ENCODE measurements at places on chromosomes 11 and 22.
A peak's percentile ranks its signal among the peaks of the same experiment; 100 is the strongest.

DNA sequence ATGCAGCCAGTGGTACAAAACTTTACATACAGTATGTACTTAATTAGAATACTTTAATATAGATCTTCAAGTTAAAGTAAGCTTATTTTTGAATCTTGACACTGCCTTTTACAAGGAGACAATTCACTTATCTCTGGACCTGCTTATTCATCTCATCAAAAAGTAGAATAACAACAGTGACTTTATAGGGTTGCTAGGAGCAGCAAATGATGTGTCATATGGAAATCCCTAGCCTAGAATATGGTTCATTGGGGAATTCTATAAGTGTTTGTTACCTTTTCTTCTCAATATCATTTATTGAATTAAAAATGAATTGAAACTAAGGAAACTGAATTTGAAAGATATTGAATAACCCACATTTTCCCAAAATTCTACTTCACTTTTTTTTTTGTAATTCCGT is 45.0 kb upstream of the FIBIN start:
- DNase-seq = no peak

- peak; percentile 32 for DNase-seq
Measured at GRCh38 chr22:48755059-48755949, 1072.4 kb downstream of the BRD1 start.

DNA sequence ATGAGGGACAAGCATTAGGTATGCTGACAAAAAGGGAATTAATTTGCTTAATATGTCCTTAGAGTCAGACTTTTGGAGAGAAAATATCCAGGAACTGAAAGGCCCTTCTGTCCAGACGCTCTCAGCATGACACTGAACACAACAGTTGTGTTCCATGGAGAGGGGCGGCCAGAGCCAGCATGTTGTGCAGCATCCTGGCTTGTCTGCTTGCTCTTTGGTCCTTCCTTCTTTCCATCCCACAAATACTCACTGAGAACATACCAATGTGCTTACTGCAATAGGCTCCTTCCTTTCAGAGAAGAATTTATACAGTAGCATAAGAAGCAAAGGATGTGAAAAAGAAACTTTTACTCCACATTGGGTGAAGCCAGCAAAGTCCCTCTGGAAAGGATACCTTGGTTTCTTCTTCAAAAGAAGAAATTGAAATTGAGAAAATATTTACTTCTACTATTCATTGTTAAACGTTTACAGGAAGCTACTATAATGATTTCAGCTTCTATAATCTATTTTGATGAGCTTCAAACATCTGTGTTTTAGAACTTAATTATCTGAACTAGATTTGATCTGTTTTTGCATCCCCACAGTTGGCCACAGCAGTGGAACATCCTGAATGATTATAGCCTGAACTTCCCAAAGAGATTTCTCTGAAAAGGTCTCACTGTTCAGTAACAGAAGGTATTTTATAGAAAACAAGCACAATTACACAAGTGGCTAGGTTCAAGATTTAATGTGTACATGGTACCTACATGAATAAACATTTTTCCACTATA is 304.1 kb upstream of the PITPNB start:
- DNase-seq = no peak

DNA sequence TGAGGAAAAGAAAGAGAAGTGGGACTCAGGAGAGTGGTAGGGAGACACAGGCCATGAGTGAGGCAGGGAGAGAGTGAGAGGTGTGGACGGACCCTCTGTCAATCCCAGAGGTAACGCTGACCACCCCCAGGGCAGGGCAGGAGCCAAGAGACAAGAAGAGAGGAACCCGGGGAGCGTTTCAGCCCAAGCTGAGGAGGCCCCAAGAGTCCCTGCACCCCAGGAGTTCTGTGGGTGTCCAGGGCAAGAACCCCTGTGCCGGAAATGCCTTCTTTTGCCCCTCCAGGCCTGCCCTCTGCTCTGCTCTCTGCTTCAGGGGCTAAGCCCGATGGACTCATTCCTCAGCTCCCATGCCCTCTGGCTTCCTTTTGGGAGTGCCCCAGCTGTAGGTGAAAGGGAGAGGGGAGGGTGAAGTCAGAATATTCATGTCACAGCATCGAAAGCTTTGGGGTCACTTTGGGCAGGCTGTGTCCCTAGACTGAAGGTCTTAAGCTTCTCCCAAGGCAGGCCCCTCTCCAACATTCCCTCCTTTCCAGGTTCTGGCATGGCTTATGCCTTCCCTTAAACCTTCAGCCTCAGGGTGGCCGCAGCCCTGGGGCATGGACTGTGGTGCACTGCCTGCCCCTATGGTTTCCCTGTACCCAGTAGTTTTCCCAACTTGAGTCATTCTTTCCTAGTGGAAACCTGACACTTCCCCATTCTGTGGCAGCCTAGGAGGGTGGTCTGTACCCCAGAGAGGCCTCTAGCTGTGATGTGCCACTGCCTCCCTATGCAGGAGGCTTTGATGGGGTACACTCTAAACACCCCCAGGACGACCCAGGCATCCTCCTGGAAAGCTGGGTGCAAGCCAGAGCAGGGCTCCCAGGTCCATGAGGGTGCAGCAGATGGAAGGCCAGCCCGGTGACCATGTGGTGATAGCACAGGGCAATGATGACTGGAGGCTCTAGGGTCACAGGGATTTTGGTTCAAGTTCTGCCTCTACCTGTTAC is 27.1 kb downstream of the MYEOV start:
- DNase-seq = no peak

DNA sequence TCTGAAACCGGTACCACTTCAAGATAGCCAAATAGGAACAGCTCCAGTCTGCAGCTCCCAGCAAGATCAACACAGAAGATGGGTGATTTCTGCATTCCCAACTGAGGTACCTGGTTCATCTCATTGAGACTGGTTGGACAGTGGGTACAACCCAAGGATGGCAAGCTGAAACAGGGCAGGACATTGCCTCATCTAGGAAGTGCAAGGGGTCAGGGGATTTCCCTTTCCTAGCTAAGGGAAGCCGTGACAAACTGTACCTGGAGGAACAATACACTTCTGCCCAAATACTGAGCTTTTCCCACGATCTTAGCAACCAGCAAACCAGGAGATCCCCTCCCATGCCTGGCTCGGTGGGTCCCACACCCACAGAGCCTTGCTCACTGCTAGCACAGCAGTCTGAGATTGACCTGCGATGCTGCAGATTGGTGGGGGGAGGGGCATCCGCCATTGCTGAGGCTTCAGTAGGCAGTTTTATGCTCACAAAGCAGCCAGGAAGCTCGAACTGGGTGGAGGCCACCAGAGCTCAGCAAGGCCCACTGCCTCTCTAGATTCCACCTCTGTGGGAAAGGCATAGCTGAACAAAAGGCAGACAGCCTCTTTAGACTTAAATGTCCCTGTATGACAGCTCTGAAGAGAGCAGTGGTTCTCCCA is 59.9 kb upstream of the C11orf58 start:
- DNase-seq = no peak

DNA sequence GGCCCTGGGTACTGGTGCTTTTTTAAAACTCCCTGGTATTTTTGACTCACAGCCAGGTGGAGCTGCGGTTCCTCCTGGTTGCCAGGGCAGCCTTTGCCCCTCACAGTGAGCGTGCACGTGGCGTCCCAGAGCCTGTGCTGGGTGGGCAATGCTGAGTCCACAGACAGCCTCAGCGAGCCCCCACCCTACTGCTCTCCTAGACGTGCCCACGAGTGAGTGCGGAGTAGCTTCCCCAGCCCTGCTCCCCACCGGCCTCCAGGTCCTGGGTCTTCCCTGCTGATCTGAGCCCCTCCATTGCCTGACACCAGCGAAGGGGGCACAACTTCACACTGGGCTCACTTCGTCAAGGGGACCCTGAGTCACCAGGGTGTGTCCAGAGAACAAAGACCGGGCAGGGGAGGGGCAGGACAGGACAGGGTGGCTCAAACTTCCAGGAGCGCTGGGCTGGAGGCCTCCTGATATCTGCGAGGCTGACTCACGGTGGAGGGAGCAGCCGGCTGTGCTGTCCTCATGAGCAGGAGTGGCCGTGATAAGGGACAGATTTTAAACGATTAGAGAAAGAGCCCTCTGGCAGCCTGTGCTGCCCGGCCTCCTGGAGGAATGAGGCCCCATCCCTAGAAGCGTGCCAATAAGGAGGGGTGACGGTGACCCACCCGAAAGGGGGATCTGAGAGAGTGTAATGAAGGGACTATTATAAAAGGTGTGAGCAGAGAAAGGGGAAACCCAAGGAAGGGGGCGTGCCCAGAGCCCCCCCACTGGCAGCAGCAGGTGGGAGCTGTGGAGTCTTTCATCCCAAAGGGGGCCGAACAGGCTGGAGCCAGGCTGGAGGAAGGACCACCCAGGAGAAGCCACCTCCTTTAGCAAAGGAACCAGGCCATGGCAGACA is 129.3 kb upstream of the FGF3 start:
- DNase-seq = no peak

DNA sequence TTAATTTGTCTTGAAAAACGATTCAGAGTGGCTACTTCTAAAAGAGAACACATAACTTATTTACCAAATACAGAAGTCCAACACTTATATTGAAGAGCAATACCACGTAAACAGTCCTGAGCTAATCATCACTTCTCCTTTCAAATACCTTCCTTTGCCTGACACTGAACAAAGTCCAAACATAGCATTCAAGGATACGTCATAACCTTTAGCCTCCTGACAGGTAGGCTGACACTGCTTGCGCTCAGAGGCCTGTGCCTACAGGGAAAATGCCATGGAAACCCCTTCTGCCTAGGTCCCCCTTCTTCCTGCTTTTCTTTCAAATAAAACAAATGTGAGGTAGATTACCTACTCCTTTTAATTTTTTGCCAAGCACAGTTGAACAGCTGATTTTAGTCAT is 510.0 kb downstream of the INSC start:
- no peak for DNase-seq

- DNase-seq = no peak
Measured at GRCh38 chr22:32846780-32847491, 45.4 kb downstream of the TIMP3 start.

DNA sequence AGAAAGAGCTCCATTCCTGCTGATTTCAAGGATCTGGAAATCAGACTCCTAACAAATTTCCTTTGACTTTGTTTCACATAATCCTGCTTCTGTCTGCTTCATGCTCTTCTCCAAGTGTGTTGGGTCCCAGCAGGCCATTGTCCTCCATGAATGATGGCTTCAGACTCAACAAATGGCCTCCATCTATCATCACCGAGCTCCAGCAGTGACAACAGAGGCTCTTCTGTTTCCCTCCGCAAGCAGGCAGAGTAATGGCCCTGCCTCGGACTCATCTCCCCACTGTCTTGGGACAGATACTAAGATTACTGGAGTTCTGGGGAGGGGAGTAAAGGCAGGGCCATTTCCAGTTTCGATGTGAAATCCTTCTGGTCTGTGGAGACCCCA is 127.3 kb downstream of the TENM4 start:
- no peak for DNase-seq
